SK-N-SH (cell line): ENCODE measurements at places on chromosomes 4 and X.

- peak; percentile 62 for DNase-seq
These were observed 23.6 kb downstream of the CA5B start for GRCh38 chrX:15761564-15762191.

DNA sequence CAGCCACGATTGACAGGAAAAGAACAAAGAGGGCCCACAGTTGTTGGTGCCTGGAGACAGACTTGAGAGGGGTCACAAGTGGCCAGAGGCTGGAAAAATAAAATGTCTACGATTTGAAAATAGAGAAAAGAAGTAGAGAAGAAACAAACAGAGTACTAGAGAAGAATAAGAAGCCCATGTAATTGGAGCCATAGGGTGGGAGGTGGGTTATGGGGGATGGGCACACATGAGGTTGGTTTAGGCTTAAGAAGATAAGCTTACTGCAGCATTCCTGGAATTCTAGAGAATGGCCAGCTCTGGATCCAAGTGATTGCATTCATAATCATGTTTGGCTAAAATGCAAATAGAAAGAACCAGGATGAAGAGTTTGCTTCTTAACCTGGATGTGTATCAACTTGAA, 210.7 kb downstream of the MAML3 start:
- no peak for DNase-seq

DNA sequence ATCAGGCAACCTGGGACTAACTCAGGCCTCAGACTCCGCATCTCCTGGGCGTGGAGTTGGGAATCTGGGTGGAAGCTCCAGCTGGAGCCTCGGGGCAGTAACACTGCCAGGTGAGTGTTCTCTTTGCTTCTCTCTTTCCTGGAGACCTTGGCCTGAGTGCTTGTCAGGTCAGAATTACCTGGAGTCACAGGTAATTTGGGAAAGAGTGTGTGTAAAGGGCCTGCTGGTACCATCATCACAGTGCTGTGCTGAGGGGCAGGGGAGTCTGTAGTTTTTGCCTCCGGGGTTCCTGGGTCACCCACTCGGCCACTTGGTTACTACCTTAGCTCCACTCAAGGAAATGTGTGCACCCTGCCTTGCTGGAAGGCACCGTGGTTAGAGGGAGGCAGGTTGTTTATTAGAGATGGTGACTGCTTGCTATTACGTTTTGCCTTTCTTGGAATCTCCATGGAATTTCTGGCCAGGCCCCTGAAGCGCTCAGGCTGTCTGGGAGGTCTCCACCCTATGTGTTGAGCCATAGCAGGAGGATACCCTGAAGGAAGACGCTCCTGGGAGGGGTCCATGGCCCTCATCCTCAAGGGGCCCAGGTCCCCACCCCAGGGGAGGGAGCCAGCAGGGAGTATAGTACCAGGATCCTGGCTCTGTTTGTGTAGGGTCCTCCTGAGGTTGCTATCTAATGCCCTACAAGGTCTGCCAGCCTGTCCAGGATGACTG, 2.9 kb downstream of the GPR78 start:
- DNase-seq, result peak; percentile 12

- DNase-seq, result no peak
These were observed 80.7 kb downstream of the ZAR1 start for GRCh38 chr4:48570646-48571220.

DNA sequence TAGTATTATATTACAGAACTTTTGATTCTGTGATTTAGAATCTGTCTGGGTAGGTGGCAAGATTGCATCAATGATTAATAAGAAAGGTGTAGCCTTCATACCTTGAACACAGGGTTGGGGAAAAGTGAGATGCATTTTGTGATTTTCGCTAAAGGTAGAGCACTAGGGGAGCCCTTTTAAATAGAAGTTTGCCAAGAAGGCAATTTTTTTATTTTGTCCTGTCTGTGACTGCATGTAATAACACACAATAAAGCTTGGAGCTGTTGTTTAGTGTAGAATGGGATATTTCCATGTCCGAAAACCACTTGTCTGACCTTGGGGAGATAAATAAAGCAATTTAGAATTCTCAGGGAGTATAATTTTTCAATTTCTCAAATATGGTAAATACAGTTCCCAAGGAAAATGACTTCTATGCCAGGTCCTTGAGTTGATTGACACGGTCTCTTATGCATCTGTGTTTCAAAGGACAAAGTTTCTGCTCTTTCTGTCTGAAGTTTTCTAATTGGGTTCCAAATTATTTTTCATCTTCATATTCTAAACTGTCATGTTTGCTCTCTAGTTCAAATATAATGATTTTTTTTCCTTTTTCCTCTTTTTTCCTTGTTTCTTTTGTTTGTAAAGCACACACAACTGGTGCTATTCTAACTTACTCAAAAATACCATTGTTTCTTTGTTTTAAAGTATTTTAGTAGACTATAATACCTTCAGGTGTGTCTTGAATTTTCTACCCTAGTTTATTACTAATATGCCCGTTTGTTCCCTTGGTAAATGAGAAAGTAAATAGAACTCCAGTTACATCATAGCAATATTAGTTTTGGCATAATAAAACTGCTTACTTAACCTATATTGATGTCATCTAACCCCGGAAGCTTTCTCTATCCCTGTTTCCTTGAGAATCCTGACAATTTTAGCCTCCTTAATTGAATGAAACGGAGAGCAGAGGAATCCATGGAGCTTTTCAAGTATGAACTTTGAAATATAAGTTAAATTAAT, 87.8 kb upstream of the BMPR1B start:
- no peak for DNase-seq

DNA sequence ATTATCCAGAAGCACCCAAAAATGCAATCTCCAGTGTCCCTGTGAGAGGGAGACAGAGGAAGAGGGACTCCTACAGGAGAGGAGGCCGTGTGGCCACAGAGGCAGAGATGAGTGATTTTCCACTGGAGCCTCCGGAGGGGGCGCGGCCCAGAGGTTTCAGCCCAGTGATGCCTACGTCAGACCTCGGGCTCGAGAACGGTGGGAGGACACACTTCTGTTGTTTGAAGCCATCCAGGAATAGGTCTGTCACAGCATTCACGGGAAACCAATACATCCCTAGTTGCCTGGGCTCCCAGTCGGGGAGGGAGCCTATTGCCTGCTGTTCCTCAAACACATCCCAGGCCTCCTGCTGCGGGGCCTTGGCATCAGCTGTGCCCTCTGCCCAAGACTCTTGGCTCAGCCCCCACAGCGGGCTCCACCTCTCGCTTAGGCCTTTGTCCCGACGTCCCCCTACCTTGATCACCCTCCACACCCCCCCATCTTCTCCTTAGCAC, 39.2 kb upstream of the HMX1 start:
- no peak for DNase-seq

DNA sequence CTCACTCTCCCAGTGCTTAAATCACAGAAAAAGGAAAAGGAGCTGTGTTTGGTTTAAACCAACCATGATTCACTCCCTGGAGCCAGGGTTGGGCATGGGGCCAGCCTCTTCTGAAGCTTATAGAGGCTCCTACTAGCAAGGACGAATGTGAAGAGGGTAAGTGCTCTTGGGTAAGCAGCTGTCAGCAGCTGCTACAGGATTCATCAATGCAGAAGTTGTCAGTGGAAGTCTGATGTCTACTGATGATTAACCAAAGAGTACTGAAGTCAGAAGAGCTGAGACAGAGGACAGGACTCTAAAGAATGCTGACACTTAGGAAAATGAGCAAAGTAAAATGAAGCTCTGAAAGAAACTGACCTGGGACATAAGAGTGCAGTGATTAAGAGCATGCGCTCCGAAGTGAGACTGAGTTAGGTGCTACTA, 32.7 kb upstream of the JADE1 start:
- no peak for DNase-seq

- no peak for DNase-seq
These were observed 36.8 kb downstream of the GPRIN3 start for GRCh38 chr4:89270792-89271191.

- no peak for DNase-seq
These were observed 51.7 kb upstream of the MCF2 start for GRCh38 chrX:139759637-139760036.

- DNase-seq, result no peak
These were observed 40.0 kb upstream of the DYNLT3 start for GRCh38 chrX:37887347-37887746.

DNA sequence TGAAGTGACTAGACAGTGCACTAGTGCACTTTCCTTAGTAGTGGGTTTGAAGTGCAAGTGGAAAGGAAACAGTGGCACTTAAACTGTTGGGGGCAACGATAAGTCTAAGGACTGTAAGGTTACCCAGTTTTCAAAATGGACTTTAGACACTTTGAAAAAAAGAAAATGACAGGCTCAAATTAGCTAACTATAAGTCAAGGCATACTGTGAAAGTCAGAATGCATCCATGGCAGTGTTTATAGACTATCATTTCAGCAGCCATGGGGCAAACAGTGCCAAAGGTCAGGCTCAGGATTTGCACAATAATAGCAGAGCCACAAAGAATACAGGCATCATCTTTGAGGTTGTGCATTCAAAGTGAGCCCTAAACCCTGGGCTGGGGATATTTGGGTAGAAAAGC, 104.4 kb downstream of the CXCL13 start:
- DNase-seq, result no peak

DNA sequence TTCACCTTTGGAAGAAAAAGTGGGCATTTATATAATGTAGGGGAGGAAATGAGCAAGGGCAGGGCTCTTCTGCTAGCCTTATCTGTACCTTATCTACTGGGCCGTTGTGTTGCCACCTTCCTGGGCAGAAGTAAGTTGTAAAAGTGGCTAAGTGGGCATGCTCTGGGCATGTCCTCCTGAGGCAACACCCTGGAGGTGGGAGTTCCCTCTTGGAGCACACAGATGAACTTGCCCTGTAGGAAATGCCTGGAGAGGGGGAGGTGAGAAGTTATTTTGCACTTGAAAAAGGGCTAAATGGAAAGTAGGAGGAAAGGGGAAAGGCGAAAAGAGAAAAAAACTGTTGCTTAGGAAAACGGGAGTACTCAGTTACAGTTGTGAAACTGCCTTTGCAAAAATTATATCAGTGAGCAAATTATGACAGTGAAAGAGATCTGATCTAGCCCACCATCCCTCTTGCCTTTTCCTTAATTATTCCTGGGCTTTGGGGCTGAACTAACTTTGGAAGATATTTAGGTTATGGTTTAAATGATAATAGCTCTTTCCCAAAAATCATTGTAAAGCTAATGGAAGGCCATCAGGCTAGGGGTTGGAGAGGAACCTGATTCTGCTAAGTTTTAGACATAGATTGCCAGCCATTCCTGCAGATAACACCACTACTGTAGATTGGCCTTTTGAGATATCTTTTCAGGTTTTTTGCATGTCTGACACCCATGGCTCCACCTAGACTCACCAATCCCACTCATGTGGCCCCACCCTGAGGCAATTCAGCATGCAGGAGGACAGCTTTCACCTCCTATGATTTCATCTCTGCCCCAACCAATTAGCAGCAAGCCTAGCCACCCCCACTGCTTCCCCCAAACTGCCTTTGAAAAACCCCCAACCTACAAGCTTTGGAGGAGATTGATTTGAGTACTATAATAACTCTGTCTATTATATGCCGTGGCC, 20.5 kb upstream of the ZNF81 start:
- DNase-seq, result no peak

DNA sequence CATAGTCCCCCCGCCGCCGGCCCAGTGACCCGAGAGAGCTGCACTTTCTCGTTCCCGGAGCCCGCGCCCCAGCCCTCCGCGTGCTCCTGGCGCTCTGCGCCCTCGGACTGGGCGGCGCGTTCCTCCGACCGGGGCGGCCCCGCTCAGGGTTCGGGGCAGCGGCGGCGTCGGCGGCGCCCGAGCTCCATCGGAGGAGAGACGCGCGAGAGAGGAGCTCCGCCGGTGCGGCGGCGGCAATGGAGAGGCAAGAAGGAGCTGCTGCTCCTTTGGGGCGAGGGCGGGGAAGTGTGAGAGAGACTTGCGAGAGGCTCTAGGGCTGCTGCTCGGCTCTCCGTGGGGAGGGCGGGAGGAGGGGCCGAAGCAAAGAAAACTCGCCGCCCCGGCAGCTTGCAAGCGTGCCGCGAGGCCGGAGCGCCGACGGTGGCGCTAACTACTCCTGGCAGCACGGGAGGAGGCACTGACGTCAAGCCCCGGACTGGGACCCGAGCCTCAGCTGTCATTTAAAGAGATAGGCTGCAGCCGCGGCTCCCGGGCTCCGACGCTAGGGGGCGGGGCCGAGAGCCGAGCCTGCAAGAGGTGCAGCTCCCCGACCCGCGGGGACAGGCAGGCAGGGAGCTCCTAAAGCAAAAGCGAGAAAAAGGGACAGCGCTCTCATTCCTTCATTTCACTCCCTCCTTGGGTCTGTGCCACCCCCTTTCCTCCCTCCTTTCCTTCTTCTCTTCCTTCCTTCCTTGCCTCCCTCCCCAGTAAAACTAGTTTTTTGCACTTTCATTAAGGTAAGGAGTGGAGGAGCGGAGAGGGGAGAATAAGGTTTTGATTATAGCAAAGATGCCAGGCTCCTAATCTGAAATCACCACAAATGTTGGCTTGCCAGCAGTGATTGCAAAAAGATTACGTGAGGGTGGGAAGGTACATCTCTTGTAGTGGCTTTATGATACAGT, at the start of gene KCTD8:
Gene KCTD8 (minus strand): TSS at position 289 of the 941 bp plus-strand sequence.
- DNase-seq, result peak; percentile 88

- no peak for DNase-seq
These were observed 113.5 kb downstream of the NAA11 start for GRCh38 chr4:79212311-79212710.

DNA sequence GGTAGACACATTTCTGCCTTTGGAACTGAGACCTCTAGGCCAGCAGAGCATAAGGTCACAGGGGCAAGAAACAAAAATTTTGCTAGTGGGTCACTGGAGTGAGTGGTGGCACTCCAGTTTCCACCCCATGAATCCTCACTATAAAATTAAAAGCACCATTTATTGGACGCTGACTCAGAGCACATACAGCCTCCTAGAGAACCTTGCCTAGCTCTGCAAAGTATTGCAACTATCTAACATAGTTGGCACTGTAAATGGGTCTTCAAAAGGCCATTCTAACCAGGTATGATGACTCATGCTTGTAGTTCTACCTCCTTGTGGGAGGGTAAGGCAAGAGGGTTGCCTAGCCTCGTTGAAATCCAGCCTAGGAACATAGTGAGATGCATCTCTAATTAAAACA, 25.1 kb downstream of the RRAGB start:
- no peak for DNase-seq

- DNase-seq, result no peak
These were observed 61.4 kb downstream of the SHISA3 start for GRCh38 chr4:42458657-42459056.

- DNase-seq, result peak; percentile 54
These were observed 14.1 kb downstream of the ZNF157 start for GRCh38 chrX:47384502-47384901.

- no peak for DNase-seq
These were observed 134.9 kb upstream of the GRIA3 start for GRCh38 chrX:123049071-123049625.

GRCh38 chr4:2842687-2843262, 869 bp upstream of the ADD1 start:
- DNase-seq, result peak; percentile 19
